ENCODE measurements at places on chromosomes 7 and 10.

DNA sequence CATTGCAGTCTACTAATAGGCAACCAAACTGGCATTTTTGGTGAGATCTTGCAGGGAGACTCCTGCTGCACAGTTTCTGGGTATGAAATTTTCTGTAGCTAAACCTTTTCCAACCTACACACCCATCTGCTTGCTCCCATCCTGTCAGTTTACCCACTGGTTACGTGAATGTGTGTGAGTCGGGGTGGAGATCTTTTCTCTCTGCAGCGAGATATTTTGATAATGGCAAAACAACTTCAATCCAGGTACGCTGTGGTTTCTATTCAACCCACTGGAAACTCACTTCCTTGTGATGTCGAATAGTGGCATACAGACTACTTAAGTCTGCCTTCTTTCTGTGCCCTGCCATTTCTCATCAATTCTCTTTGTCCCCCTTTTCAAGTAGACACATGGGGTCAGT, 4.5 kb downstream of the PLEKHA1 start:
- no peak for DNase-seq

- DNase-seq, result no peak
Observed at GRCh38 chr7:36547416-36547815, 157.8 kb downstream of the ANLN start.

DNA sequence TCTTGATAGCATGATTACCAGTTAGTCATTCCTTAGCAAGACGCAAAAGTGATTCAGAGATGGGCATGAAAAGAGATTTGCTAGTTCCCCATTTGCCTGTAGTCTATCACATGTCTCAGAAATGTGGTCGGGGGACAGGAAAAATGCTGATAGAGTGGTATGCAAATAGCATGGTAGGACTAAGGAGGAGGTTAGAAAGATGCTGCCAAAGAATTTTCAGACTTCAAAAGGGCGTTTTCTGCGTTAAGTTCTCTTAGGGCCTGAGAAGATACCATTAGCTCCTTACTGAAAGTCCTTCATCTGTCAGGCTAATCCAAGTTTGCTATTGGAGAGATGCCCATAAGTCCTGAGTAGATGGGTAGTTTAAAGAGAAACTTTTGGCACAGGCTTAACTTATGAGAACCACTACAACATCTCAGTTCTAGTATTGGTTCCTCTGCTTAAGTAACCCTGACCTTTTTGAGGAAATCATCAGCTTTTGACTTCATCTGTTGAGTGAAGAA, 2.7 kb downstream of the CALD1 start:
- no peak for DNase-seq

- no peak for DNase-seq
Observed at GRCh38 chr7:107147464-107148393, 21.1 kb upstream of the HBP1 start.
